ENCODE measurements at places on chromosomes 6 and 20.

GRCh38 chr6:159299566-159299965 is 130.4 kb downstream of the FNDC1 start:
- no peak for DNase-seq

DNA sequence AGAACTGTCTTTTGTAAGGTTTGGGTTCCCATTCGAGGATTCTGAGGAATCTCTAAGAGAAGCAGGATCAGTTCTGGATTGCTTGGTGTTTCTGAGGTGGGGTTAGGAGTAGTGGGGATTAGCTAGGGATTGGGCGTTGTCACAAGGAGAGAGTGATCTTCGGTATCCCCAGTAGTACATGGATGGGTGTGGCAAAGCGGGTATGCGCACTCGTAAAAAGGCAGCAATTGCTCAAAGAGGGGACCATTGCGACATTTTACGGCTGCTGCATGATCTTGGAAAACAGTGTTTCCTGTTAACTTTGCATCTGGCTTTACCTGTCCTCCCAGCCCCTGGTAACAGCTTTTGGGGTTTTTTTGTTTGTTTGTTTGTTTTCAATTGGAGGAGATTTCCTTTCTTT is 9.7 kb upstream of the ZSCAN9 start:
- no peak for DNase-seq

GRCh38 chr6:131920656-131921055 is 30.5 kb downstream of the CCN2 start:
- DNase-seq, result no peak

GRCh38 chr6:74000666-74001490 is 304.9 kb downstream of the CD109 start:
- DNase-seq, result no peak

- DNase-seq, result no peak
These were observed 3.9 kb upstream of the TMEM244 start for GRCh38 chr6:129865013-129865412.

DNA sequence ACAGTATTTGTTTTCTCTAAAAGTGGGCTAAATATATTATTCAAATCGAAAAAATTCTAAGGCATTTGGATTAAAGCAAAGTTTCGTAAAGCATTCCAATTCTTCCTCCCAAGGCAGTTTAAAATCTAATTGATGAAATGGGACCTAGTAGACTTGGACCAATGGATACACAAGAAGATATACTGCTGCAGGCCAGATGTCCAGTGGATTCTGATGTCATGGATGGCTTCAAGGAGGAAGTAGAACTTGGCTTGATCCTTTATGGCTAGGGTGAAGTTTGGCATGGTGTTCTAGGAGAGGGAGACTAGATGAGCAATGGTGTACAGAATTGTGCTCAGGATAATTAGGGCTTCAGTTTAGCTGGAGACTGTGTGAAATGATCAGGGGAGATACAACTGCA is 559.5 kb upstream of the MMS22L start:
- DNase-seq, result no peak

DNA sequence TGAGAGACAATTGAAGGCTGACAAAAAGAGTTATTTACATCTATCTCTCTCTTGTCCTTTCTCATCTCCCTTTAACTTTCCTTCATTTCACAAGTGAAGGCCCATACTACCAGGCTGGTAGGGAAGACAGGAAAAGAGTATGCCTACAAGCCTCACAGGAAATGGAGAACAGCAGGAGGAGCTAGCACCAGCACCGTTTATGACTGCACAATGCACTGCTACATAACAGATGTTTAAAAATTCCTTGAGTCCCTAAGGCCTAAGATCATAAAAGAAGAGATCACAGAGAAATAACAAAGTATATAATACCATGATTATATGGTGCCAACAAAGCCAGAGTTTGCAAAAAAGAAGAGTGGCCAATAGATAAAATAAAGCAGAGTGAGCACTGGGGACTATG is 194.8 kb downstream of the UNC5CL start:
- no peak for DNase-seq

DNA sequence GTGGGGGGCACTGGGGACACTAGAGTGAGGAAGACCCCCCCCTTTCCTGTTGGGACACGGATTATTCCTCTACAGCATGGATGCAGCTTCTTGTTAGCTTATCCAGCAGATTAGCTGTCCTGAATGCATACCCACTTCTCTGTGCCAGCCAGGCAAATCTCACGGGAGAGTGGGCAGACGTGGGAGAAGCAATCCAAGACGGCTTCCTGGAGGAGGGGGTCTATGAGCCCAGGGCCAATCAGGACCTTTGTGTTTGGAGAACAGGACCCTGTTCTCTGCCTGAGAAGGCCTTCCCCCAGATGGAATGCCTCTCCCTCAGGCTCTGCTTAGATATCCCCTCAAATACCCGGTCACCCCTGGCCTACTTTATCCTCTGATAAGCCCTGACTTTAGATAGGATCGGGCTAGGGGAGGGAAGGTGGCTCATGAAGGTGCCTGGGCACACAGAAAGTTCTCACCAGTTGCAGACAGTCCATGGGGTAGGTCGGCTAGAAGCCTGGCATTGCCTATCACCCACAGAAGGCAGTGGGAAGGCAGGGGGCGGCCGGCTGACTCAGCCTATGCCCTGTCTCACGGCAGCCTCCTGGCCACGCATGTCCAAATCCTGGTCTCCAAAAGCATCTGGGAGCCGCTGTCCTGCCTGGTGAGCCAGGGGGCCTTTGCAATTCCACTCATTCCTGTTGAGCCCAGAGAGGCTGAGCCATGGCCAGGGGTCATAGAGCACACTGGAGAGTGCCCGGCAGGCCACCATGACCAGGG is 34.7 kb downstream of the SUN5 start:
- no peak for DNase-seq

DNA sequence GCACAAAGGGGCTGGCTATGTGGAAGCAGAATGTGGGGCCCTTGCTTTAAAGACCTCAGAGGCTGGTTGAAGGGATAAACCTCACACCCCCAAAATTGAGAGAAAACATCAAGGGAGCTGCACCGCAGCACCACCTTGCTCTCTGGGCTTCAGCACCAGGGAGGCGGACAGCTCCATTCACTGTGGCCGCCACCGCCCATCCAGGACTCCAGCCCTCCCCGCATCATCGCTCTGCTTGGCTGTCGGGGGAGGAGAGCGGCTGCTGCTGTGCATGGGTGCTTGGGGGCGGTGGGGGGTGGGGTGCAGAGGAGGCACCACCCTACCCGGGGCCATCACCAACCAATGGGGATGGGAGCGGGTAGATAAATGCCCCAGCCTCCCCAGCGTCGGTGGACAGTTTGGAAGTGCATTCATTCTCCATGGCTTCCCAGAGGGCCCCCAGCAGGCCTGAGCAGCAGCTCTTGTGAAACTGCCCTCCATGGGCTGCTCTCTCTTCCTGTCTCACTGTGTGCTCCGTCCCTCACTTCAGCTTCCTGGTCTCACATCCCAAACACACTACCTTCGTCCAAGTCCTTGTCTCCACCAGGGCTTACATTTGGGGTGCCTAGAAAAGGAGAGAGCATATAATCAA is 75.7 kb upstream of the BHLHE23 start:
- no peak for DNase-seq

DNA sequence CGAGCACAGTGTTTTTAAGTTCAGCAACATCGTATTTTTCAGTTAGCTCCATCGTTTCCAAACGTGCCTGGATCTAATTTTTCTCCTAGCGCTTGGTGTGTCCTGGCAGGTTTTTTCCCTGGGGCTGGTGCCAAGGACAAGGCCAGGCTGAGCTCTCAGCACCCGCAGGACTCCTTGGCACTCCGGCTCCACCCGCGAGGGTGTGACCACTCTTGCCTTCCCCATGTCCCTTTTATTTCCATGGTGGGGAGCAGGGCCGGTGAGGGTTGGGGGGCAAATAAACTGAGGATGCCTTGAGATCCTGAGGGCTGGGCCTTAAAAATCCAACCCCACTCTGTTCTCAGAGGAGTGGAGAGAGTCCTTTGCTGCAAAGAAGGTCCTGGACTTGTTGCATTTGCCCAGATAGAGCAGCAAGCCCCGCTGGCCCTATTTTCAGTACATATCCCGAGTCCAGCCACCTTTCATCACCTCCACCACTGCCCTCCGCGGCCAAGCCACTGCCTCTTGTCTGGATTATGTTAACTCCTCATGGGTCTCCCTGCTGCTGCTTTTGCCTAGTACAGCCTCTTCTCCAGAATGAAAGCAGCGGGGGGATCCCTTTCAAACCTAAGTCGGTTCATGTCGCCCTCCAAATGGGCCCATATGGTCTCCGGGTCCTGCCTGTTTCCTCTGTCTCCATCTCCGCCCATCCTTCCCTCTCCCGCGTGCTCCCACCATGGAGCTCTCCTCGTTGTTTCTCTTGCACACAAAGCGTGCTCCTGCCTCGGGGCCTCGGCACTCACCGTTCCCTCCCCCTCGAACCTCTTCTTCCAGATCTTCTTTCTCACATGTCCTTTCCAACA is 4.5 kb upstream of the RAB44 start:
- no peak for DNase-seq

GRCh38 chr6:38138374-38138773 is 318.8 kb downstream of the ZFAND3 start:
- DNase-seq, result no peak

DNA sequence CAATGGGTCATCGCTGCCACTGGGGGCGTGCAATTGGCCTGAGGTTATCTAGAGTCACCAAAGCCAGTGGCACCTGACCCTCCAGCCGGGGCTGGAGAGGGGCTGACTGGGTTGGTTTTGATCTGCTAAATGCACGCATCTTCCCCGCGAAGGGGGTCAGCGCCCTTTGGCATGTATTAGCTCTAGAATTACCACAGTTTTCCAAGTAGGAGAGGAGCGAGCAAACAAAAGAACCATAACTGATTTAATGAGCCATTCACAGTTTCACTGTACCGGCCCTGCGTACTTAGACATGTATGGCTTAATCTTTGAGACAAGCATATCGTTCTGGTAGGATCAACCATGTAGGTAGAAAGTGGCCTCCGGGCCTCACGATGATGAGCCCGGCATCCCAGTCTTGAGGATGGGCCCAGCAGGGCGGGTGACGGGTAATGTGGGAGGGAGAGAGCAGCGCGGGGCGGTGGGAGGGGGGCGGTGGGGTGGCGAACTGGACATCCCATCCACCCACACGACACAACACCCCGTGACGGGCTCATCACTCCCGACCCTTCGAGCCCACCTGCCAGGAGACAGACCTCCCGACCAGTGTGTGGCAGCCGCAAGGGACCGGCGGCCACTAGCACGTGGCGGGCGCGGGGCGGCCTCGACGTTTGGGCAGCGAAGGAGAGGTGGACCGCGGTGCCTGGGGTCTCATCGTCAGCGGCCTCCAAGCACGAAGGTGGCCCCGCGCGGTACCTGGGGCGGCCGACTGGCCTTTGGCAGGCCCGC is 1957.5 kb upstream of the DEFB115 start:
- no peak for DNase-seq

- DNase-seq, result no peak
These were observed 242.8 kb upstream of the TCF21 start for GRCh38 chr6:133645966-133646740.

DNA sequence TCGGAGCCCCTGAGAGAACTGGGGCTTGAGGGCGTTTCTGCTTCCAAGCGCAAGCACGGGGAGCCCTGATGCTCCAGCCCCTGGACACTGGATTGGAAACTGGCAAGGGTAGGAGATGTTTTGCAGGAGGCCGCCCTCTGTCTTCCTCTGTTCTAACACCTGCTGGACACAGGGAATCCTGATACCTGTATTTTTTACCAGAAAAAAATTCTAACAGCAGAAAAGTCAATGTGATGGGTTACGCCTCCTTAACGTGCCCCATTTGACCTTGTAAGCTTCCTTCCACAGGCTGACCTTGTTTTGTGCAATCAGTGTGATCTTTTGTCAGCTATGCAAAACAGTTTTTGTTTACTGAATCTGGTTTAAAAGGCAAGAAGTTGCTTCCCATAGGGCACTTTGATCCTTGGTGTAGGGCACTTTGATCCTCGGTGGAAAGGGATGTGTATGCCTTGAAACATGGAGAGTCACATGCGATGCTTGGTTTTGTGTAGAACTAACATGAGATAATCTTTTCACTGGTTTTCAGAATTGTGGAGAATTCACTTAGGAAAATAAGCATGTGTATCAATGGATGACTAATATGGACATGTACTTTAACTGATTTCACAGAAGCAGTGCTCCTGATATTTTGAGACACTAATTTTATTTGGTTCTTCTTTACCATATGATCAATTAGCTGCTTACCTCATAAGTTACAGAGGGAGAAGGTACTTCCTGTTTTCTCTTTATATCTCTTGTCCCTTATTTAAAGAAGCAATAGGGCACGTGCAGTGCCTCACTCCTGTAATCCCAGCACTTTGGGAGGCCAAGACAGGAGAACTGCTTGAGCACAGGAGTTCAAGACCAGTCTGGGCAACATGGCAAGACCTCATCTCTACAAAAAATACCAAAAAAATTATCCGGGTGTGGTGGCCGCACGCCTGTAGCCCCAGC is 59.9 kb upstream of the MAP3K4 start:
- no peak for DNase-seq

DNA sequence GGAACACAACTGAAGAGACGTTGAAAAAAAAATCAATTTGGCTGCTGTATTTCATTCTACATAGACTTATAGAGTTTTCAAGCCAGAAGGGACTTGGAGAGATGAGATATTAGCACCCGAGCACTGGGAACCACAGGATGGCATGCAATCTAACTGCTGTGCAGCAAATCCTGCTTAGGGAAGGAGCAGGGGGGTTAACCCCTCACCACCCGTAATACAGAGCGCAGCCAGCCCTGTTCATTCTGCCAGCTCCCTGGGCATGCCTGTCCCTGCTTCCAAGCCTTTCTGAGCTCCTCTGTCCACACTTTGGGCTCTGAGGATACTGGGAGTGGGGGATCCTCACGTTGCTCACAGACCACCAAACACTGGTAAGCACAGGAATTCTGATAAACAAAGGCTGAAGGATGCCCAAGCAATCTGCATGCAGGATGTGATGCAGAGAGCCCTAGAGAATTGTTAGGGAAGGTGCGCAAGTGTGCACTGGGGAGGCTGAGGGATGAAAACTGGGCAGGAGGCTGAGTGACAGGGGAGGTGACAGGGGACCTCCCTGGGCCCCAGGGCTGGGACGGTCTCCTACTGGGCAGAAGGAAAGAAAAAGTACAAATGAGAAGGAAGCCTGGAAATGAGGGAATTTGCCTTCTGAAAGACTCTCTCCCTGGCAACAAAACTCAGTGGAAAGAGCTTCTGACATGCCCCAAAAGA is 34.0 kb downstream of the CPNE5 start:
- DNase-seq, result no peak

DNA sequence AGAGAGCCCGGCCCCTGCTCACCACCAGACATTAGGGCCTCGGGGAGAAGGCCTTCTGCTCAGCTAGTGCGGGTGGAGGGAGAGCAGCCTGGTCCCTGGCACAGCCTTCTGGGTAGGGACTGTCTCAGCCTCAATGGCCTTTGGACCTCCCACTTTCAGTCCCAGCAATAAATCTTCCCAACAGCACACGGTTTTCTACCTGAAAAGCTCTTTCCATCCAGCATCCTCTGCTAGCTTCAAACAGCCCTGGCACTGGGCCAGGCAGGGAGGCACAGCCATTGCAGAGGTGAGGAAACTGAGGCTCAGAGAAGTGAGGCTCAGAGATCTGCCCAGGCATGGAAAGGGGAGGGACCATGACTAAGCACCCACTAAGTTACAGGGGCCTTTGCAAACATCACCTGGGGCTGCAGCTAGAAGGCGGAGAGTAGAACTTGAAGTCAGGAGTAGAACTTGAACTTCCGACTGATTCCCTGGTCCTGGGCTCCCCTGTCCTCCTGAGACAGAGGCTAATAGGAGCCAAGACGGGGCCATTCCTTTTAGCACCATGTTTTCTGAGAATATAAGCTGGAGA is 43.9 kb upstream of the NOL4L start:
- no peak for DNase-seq
